Central memory CD4-positive, alpha-beta T cell (primary cell): ENCODE measurements at places on chromosomes 7 and 10.

DNA sequence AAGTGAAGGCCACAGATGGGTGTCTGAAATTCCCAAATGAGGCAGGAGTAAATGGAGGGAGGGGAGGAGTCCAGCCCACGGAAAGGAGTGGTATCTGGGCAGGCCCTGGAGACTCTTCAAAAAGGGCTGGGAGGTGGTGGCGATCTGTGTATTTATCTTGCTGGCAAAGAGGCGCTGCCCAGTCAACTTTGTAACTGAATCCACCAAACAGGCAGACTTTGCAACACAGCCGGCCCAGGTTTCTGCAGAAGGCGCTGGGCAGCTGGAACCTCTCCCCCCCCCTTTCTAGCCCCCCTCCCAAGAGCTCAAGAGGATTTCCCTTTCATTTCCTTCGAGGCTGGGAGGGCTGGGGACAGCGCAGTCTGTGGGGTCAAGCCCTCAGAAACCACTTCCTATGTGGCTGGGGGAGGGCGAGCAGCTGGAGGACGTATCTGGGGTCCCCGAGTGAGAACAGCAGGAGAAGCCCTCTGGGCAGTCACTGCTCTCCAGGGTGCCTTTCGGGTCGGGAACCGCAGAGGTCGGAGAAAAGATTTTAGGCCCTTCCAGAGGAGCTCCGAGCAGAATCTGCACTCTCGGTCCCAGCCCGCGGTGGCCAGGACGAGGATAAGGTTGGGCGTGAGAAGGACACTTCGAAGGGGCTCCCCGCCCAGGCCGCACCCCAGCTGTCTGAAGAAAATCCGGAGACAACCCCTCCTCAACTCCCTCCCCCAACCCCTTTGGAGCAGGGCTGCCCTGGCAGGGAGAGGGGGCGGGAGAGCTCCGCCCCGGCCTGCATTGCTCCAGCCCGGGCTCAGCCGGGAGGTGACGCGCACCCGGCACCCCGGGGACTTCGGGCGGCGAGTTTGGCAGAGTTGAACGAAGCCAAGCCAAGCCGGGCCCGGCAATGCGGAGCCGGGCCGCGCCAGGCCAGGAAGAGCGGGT lies 965 bp downstream of the ZCCHC24 start:
- peak; percentile 42 for DNase-seq

DNA sequence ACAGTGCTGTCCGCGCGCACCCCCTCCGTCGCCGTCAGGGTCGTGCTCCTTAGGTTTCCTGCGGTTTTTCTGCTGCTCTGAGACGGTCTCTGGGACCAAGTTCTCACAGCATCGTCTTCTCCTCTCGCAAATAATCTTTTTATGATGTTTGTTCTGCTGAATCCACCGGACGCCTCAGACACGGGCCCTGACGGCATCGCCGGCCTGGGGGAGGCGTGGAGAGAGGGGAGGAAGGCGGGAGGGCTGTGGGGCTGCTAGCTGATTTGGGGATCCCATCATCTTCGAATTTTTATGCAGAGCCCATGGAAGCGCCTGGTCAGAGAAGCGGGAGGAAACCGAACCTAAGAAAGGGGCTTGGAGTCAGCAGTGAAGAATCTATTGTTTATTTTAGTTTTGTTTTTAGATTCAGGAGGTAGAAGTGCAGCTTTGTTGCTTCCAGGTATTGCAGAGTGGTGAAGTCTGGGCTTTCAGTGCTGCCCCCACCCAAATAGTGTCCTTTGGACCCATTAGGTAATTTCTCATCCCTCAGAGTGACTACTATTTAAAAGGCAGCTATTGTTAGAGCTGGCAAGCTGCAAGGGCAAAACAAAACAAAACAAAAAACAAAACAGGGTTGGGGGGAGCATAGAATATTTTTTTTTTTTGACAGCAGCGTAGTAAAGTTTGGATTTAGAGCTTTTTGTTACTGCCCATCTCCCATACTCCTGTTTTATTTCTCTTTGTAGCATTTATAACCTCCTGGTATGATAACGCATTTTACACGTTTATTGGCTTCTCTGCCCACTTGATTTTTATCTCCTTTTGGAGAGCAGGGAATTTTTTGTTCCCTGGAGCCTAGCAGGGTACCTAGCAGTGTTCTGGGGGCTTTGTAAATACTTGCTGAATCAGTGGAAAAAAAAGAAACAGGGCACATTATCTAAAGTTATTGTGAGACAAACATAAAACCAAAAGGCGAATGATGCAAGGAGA lies 92.6 kb downstream of the SPAG6 start:
- DNase-seq: no peak

DNA sequence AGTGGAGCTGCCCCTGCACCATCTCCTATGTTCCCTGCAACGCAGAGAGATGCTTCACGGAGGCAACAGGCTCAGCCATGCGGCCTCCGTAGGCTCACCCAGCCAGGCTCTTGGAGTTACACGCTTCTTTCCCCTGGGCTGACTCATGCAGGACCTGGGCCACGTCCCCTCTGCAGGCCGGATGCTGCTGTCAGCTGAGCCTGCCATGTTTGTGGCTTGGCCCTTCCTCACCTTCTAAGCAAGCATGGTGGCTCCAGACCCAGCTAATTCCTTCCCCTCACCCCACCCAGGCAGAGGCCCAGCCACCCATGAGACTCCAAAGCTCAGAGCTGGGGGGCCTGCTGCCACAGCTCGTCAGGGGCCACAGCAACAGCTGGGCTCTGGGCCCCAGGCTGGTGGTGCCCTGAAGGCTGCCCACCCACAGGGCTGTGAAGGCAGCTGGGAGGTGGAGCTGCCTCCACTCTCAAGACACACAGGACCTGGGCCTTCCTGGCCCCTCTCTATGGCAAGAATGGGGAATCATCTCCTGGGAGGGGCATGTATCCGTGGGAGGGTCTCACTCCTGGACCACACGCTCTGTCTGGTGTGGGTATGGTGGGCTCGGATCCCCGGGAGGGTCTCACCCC lies 219.6 kb downstream of the ELFN1 start:
- DNase-seq: no peak

- no peak for DNase-seq
These were observed 95.8 kb downstream of the ARHGAP22 start for GRCh38 chr10:48508791-48509772.

DNA sequence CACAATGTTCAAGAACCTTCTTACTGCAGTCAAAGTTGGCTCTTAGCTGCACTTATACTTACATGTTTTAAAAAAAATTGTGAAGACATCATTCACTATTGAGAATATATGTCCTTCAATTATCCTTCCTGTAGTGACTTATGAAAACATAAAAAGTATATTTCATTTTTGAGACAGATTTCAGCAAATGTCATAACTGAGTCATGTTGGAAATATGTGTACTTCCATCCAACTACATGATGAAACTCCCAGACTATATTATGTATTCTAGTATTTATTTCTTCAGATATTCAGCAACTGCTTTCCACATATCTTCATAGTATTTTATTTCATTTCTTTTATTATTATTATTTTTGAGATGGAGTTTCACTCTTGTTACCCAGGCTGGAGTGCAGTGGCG lies 160.2 kb downstream of the ARHGAP12 start:
- DNase-seq: no peak

DNA sequence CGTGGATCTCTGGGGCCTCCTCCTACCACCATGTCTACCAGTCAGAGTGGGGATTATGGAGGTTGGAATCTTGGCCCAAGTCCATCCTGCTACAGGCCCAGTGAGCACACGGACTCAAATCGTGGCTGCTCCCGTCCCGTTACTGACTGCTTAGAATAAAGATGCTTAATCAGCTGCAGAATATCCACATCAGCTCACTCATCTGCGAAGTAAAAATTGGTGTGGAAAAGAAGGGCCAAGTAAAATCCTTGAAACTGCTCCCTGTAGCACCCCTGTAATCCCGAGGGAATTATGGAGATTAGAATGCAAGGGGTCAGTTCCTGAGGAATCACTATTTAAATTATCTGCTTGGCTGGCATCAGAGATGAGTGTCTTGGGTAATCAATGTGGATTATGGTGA lies 13.0 kb upstream of the HTR5A start:
- no peak for DNase-seq

DNA sequence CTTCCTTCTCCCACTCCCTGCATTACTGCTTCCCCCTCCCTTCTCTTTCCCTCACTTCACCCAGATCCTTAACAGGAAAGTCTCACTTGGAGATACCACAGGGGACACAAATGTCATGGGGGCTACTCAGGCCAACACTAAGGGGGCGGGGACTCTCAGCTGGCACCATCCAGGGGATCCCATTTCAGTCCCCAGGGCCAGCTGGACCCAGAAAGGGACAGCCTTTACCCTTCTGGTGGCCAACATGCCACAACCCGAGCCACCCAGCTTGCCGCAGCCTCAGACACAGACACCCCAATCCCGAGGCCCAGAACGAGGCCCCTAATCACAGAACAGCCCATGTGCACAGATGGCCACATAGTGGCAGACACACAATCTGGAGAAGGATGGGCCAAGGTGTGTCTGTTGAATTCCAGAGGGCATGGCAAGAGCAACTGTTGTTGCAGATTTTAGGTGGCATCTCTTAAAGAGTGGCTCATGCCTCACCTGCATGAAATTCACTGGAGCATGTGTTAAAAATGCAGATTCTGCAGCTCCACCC lies 5.6 kb downstream of the CAMK2G start:
- no peak for DNase-seq

- DNase-seq: no peak
These were observed 234.0 kb upstream of the SP8 start for GRCh38 chr7:21020667-21021066.

- no peak for DNase-seq
These were observed 50.9 kb upstream of the LEP start for GRCh38 chr7:128190051-128190647.

DNA sequence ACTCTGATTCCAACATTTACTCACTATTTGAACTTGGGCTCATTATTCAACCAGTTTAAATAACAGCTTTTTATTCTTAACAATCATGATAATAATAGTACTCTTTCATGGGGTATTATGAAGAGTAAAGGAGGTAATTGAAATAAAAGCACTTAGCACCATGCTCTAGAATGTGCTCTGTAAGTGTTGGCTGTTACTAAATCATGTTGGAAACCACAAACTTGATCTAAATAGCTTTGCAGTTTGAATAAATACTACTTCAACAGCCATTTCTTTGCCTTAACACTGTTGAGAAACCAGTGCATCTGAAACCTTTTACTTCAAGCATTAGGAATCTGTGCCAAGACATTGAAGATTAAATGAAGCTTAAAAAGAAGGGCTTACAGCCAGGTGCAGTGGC lies 7.9 kb upstream of the UPF2 start:
- no peak for DNase-seq

DNA sequence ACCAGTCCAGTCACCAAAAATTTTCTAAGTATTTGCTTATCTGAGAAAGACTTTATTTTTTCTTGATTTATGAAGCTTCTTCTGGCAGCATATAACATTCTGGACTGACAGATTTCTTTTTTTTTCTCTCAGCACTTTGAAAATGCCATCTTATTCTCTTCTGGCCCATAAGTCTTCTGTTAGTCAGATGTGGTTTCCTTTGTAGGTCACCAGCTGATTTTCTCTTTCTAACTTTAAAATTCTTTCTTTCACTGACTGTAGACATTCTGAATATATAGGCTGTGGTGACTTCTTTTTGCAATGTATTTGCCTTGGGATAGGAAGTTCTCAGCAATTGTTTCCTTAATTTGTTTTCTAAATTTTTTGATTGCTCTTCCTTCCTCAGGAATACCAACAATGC lies 172.5 kb downstream of the CCDC7 start:
- no peak for DNase-seq

- DNase-seq: no peak
These were observed 56.8 kb upstream of the JAZF1 start for GRCh38 chr7:28237363-28237762.

DNA sequence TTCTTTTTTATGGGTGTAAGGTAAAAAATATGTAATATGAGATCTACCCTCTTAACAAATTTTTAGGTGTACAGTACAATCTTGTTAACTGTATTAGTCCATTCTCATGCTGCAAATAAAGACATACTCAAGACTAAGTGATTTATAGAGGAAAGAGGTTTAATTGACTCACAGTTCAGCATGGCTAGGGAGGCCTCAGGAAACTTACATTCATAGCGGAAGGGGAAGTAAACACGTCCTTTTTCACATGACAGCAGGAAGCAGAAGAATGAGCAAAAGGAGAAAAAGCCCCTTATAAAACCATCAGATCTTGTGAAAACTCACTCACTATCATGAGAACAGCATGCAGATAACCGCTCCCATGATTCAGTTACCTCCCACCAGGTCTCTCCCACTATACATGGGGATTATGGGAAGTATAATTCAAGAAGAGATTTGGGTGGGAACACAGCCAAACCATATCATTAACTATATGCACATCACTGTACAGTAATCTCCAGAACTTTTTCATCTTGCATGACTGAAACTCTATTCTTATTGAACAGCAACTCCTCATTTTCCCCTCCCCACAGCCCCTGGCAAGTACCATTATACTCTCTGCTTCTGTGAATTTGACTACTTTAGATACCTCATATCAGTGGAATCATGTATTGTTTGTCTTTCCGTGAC lies 127.4 kb downstream of the WNT2 start:
- DNase-seq: no peak
